Left cardiac atrium (tissue), 4 donors: ENCODE measurements at places on chromosomes 7 and 10.
A peak's percentile ranks its signal among the peaks of the same experiment; 100 is the strongest.

GRCh38 chr10:5199398-5199797 lies 2.8 kb downstream of the AKR1C4 start:
- DNase-seq, result no peak

DNA sequence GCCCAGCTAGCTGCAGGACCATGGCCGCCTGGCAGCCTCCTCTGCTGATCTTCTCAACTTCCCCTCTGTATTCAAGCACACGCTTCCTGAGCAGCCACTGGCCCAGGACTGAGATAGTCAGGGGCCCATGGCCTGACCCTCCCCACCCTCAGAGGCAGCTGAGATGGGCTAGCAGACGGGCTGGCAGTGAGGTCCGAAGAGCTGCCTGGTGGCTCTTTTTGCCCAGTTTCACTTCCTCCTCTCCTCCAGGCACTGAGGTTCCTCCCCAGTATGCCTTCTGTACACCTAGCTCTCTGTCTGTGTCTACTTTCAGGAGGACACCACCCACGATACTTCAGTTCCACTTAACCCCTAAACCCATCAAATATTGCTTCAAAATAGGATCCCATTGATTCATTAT lies 395.6 kb downstream of the TNS3 start:
- no peak for DNase-seq

- DNase-seq, result no peak
These were observed 16.2 kb upstream of the PON1 start for GRCh38 chr7:95340491-95340890.

- no peak for DNase-seq
These were observed 29.8 kb upstream of the EPC1 start for GRCh38 chr10:32376771-32377170.

DNA sequence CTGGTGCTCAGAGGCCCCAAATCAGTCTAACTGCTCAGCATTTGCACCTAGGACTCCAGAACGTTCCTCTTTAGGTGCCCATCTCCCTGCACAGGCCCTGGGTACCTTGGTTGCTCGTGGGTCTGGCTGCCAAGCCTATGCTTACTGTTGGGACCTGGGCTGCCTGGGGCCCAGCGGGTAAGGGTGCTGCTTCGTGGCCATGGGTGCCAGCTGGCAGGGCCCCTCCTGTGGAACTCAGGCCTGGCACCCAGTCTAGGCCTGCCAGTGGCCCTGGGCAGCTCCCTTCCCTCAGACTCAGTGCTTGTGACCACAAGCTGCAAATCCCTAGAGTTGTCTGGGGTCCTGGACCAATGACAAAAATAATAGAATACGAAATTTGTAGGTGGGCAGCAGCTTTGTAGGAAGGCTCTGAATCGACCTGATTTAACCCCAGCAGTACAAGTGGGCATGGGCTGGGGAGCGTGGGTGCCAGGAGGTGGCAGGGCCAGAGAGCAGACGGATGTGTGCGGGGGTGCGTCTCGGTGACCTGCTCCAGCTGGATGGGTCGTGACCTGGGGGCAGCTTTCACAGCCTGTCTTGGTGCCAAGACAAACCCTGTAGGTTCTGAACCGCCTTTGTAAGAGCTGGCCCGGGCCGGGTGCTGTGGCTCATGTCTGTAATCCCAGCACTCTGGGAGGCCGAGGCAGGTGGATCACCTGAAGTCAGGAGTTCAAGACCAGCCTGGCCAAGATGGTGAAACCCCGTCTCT lies 69.7 kb downstream of the MKI67 start:
- DNase-seq, result no peak

DNA sequence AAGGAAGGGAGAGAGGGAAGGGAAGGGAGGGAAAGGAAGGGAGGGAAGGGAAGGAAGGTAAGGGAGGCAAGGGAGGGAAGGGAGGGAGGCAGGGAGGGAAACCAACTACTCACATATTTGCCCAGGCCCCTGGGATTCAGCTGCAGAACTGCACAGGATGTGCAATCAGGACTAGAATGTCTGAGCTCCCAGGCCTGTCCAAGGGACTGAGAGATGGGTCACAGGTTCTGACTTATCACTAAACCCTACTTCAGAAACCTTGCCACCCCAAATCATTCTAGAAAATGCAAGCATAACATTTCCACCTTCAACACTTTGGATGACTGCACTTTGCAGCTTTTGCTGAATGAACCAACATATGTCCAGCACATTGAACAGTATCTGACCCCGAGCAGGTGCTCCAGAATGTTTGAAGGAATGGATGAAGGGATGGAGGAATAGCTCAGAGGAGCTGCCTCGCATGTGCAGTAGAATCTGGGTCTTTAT lies 245.3 kb downstream of the KCNMA1 start:
- DNase-seq, result no peak

DNA sequence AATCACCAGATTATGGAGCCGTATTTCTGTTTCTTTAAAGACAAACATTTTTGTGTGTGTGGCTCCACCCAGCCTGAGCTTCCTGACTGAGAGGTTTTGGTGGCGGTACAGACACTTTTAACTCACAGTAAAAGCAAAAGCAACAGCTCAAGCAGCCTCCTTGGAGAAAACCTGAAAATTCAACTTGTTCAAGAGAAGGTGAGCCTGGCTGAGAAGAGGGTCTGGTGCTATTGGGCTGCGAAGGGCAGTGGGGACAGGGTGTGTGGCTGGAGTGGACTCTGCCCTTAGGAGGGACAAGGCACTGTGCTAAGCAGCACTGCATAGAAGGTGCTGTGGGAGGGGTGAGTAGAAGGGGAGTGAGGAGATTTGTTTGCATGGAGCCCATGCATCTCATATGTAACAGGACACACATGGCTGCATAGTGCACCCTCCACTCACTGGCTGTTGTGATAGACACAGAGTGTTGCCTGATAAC lies at the start of gene GIMAP7:
Gene GIMAP7, plus strand, starts transcription at position 125 of the 475 bp plus-strand sequence. CDS start 5,103 bp downstream, outside the sequence.
- DNase-seq, result peak; percentile 31

GRCh38 chr7:138004046-138004445 lies 2.2 kb upstream of the CREB3L2 start:
- no peak for DNase-seq

GRCh38 chr10:123458933-123459332 lies 207.2 kb upstream of the GPR26 start:
- no peak for DNase-seq

DNA sequence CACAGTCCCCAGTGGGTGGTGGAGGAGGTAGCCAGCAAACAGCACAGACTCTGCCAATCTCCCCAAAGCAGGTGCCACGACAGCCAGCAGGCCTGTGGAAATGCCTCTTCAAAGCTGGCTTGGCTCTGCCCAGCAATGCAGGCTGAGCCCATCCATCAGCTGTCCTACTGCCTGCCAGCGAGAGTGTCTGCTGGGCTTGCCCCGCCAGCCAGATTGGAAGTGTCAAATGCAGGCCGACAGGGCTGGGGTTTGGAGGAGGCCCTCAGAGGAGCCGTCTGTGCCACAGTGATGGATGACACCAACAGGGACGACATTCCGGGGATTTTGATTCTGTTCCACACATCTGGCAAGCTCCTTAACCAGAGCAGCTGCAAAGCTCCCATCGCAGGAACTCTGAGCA lies 16.7 kb downstream of the HABP2 start:
- peak; percentile 50 for DNase-seq

- DNase-seq, result no peak
These were observed 211.3 kb downstream of the BICC1 start for GRCh38 chr10:58723966-58724365.

GRCh38 chr10:118970770-118971169 lies 58.7 kb upstream of the NANOS1 start:
- no peak for DNase-seq

- no peak for DNase-seq
These were observed 256.3 kb upstream of the MINDY3 start for GRCh38 chr10:16116404-16117304.
